Activated naive CD4-positive, alpha-beta T cell treated with anti-CD3 and anti-CD28 coated beads, Interleukin-2, amount 50 U/mL, for 72 hours (primary cell): ENCODE measurements at places on chromosomes 1 and 21.
A peak's percentile ranks its signal among the peaks of the same experiment; 100 is the strongest.

GRCh38 chr1:16440131-16440469, 424 bp upstream of the NECAP2 start:
- no peak for DNase-seq

GRCh38 chr1:192539297-192540092, 36.1 kb upstream of the RGS1 start:
- DNase-seq: no peak

GRCh38 chr1:182495002-182495401, 45.1 kb downstream of the RGSL1 start:
- DNase-seq: no peak

DNA sequence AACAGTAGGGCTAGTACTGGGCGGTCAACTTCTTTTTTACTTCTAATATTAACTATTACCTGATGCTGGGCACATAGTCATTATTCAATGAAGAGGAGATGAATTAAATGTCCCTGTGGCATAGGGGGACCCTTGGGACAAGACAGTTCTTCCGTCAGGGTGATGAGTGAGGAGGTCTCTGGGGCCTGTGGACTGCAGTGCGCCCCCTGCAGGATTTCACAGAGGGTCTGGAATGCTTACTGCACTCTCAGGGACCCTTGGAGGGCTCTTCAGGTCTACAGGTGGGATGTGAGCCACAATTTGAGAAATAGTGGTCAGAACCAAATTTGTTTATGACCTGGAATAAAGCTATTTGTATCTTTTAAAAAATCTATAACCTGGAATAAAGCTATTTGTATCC, 149.4 kb downstream of the FAM78B start:
- DNase-seq: no peak

GRCh38 chr1:230643908-230644307, 1.6 kb downstream of the COG2 start:
- no peak for DNase-seq

GRCh38 chr1:151849126-151849525, 4.4 kb downstream of the THEM5 start:
- no peak for DNase-seq

DNA sequence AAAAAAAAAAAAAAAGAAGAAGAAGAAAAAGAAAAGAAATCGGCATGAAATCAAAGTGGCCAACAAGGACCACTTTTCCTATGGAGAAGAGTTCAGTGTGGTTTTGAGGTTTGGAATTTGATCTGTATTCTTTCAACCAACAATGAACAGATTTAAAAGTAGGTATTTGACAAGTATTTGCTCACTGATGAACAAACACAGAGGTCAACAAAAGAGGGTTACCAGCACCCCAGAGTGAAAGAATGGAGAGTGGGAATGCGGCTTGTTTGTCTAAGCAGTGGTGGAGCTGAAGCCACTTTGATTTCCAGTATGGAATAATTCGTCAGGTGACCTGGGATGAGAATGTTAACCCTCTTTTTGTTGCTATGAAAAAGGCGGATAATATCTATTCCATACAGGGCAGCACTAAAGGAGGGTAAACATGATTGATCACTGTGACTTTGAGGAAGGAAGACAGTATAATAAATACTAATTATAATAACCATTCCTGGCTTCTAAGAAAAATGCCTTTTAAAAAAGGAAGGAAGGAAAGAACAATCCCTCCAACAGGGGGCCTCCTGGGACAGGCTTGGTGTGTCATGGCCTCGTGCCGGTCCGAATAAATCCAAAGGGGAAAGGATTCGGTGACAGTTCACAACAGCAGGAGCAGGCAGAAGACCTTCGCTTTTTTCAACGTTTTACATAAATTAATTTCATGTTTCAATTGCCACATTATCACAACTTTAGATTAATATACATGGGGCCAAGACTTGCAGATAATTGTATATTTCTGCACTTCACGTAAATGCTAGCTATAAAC, 37.2 kb upstream of the SIM2 start:
- DNase-seq: no peak

GRCh38 chr21:25929856-25930520, 195.2 kb downstream of the GABPA start:
- DNase-seq: no peak

- DNase-seq: no peak
These were observed 101.2 kb downstream of the GDAP2 start for GRCh38 chr1:117828201-117828600.

GRCh38 chr1:7457811-7458210, 313.3 kb upstream of the VAMP3 start:
- no peak for DNase-seq

DNA sequence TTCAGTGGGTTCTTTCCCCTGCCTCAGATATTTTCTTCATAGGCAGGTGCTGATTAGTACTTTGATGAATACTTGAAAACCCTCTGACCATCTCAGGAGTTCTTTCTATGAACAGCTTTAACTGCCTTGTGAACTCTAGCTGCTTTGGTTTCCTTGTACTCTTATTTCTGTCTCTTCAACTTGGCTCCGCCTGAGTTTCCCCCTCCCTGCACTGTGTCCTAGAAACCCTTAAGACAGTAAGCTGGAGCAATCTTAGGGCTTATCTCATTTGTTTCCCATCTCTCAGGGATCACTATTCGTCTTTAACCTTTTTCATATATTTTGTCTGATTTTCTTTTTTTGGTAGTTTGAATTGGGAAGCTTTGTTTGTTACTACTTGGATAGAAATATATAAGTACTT, 99.1 kb downstream of the PKN2 start:
- no peak for DNase-seq

- no peak for DNase-seq
These were observed 3.5 kb upstream of the CLDN19 start for GRCh38 chr1:42743317-42744147.

DNA sequence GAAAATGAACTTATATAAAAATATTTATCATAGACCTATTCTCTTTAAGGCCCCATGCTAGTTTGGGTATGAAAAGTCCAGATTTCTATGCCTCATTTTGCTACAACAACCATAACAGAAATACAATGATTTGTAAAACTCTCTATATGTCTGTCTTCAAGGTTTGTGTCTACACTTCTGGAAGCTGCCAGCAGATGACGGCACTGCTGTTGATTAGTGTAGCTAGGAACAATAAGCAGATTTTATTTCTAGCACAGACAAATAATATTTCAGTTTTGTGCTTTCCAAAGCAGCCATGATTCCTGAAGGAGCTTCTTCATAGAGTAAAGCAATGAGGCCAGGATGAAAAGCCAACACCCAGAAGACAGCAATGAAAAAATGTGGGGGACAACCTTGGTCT, 779.6 kb upstream of the ADGRL2 start:
- DNase-seq: no peak

- DNase-seq: no peak
These were observed 16.3 kb upstream of the COL6A1 start for GRCh38 chr21:45965084-45965809.

GRCh38 chr1:154327466-154328317, 2.4 kb downstream of the ATP8B2 start:
- DNase-seq: no peak

DNA sequence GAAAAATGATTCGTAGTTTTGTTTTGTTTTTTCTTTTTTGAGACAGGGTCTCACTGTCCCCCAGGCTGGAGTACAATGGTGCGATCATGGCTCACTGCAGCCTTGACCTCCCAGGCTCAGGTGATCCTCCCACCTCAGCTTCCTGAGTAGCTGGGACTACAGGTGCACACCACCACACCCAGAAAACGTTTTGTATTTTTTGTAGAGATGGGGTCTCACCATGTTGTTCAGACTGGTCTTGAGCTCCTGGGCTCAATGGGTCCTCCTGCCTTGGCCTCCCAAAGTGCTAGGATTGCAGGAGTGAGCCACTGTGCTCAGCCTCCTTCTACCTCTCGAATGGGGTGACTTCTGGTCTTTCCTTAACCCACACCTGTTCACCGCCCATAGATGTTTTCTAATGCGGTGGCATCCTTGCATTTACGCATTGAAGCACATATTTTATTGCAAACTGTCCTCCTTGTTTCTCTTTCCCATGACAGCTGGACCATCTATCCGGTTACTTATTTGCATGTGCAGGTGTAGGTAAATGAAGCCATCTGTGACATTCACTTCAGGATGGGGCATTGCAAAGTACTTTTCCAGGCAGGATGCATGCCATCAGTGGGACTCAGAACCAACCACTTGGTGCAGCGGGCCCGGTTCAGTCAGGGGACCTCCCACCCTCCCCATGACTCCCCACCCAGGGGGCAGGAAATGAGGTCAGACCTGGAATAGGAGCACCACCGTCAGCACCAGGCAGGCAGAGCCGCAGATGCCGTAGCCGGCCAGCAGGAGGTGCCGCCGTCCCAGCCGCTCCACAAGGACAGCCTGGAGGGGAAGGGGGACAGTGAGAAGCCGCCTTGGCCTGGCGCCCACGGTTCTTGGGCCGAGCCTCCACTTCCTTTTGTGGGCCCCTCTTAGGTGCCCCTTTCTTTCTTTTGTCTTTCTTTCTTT, 16.5 kb downstream of the SLC2A7 start:
- peak; percentile 54 for DNase-seq

DNA sequence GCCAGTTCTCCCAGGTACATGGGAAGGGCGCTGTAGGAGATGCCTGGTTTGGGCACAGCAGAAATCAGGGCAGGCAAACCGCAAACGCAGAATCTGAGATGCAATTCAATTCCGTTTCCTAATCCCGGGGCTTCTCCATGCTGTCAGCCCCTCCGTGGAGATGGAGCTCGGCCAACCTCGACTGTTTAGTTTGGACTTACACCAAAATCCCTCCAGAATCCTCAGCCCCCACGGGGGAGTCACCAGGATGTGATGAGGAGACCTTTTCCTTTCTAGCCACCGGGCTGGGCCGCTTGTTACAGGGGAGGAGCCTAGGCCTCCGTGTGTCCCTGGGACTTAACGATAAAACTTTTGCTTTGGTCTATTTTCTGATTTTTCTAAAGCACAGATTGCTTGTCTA, 7.9 kb downstream of the SLC2A7 start:
- no peak for DNase-seq

GRCh38 chr1:19811206-19811851, 3.8 kb downstream of the RNF186 start:
- DNase-seq: peak; percentile 66

DNA sequence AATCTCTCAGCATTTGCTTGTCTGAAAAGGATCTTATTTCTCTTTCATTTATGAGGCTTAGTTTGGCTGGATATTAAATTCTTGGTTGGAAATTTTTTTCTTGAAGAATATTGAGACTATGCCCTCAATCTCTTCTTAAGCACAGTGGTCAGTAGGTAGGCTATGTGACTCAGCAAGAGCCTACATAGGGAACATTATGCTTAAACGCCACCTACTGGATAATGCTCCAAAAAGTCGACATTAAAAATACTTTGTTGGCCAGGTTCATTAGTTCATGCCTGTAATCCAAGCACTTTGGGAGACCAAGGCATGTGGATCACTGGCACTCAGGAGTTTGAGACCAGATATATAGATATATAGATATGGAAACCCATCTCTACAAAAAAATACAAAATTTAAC, 678.0 kb upstream of the USP24 start:
- no peak for DNase-seq

GRCh38 chr1:94721240-94721639, 98.9 kb upstream of the SLC44A3 start:
- DNase-seq: no peak
